ENCODE measurements at places on chromosomes 5 and 9.

- no peak for DNase-seq
These were observed 11.9 kb upstream of the LPCAT1 start for GRCh38 chr5:1535646-1536045.

- DNase-seq, result no peak
These were observed 42.7 kb downstream of the NKD2 start for GRCh38 chr5:1051366-1051720.

DNA sequence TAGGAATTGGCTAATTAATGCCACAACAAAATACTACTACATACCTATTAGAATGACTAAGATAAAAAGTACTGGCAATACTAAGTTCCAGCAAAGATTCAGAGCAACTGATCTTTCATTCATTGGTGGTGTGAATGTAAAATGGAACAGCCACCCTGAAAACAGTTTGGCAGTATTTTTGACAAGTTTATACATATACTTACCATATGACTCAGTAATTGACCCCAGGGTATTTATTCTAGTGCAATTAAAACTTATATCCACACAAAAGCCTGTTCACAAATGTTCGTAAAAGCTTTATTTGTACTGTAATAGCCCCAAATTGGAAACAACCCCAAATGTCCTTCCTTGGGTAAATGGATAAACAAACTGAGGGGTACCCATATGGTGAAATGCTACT lies 270.8 kb upstream of the ACTBL2 start:
- no peak for DNase-seq

GRCh38 chr5:90144625-90145327 lies 264.8 kb downstream of the CETN3 start:
- no peak for DNase-seq

DNA sequence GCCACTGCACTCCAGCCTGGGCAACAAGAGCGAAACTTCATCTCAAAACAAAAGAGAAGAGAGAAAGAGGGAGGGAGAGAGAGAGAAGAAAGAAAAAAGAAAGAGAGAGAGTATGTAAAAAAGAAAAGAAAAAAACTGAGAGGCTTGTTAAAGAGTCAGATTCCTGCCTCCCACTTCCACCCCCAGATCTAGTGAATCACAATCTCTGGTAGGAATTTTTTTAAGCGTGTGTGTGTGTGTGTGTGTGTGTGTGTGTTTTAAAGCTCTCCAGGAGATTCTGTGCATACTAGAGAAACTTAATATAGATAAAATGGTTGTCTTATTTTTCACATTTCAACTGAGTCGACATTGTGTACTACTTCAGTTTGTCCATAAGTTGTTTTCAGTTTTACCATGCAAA lies 32.0 kb downstream of the SAR1B start:
- DNase-seq, result no peak

GRCh38 chr9:127878001-127878651 lies 651 bp upstream of the AK1 start:
- no peak for DNase-seq

DNA sequence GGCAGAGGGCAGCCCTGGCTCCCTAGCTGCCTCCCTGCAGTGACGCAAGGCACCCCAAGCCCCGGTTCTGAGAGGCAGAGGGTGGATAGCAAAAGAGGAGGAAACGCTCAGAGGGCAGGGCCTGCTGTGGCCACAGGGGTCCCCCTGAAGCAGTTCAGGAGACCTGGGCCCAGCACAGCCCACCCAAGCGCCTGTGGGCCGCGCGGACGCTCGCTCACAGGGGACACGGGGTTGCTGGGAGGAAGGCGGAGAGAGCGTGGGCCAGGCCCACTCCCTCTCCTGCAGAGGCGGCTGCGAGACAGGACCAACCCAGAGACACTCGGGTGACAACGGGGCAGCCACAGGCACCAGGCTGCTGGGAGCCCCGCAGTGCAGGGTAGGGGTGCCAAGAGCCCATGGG lies 7.9 kb upstream of the TMEM210 start:
- no peak for DNase-seq

DNA sequence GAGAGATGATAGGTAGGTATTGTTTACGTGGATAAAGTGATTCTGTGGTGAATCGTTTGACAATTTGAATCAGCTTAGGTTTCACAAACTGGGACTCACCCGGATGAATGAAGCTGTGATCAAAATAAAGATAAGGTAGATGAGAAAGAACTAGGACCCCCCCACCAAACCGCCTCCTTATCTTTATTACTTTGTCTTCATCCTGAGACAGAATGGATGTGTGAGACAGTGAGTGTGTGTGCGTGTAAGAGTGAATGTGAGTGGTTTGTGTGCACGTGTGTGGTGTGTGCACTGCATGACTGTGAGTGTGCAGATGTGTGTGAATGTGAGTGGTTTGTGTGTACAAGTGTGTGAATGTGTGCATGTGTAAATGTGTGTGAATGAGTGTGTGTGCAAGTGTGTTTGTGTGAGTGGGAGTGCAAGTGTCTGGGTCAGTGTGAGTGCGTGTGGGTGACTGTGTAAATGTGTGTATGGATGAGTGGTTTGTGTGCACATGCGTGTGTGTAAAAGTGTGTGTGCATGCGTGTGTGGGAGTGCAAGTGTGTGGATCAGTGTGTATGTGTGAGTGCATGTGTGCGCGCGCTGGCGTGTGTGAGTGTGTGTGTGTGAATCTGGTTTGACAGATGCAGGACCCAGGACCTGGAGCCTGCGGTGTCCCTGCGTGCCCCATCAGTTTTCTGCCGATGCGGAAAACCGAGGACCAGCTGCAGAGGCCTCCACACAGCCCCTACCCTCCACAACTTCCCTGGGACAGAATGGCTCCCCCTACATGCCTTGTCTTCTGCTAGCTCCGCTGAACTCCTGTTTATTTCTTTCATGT lies 11.4 kb upstream of the ENG start:
- no peak for DNase-seq

- no peak for DNase-seq
These were observed 128.0 kb downstream of the FANCC start for GRCh38 chr9:95189251-95190098.

GRCh38 chr5:170632985-170633234 lies 129.1 kb downstream of the KCNIP1 start:
- peak; percentile 15 for DNase-seq

DNA sequence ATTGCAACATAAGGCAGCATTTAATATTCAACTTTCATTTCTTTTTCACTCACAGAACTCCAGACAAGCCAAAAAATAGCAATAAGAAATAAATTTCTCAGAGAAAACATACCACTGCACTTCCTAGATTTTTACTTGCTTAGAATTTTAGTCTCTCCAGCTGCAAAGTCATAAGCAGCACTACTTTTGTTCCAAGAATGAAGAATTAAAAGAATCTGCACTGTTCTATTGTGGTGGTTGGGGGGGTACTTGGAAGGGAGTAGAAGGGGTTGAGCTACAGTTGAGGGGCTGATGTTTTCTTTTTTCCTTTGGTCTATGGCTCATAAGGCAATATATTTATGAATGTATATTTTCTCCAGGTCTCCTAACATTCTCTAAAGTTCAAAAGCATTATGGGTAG lies 144.5 kb downstream of the KIAA0825 start:
- no peak for DNase-seq

DNA sequence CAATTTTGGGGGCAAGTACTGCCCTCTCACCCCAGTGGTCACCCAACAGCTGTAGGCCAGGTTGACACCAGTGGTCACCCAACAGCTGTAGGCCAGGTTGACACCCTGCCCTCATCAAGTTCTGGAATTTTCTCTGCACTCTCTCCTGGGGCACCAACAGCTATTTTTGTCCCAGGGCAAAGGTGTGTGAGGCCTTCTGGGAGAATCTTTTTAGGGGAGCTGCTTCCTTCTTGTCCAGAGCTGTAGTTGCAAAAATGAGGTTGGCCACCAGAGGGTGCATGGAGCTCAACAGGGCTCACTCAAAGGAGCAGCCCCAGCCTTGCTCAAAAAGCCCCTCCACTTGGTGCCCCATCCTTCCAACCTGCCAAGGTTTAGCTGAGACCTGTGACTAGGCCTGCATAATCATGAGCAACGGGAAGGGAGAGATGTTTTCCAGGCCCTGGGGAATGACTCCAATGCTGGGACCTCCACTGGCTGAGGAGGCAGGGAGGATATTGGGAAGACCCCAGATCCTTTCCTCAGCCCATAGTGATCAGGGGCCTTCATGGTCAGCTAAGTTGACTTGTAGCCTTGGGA lies 10.6 kb upstream of the P4HA2 start:
- peak; percentile 38 for DNase-seq

GRCh38 chr5:149172261-149172660 lies 31.0 kb downstream of the ABLIM3 start:
- DNase-seq, result no peak

DNA sequence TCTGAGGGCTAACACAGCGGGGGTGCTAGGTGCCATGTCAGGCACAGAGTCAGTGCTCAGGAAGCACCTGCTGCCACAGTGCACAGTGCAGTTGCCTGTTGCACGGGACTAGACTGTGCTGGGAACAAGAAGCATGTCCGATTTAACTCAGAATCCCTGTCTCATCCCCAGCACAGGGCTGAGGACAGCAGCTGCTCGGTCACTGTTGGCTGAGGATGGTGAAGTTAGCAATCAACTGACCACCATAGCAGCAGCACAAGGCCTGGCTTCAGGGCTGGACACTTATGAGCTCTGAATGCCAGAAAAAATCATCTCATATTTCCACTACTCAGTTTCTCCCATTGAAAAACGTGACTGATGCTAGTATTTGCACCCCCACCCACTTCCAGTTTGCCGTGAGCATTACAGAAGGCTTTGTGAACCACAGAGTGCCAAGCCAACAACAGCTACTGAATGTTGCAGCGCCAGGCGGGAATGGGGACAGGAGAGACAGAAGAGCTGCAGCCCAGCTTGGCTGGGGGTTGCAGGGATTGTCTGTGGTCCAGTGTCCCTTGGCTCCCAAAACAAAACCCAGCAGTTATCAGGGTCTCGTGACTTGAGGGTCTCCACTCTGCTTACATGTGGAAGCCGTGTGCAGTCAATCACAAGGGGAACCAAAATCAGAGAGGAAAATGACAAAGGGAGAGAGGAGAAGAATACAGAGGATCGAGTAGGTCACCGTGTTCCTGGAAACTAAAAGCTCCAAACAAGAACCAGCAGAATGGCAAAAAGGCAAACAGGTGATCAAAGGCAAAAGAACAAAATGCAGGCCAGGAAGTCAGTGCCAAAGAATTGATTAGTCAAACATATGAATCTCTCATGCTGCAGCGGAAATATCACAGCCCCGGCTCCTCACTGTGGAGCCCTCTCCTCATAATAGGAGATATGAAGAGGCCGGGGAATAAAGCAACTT lies 155.6 kb downstream of the CRB2 start:
- DNase-seq, result no peak

- DNase-seq, result no peak
These were observed 85.4 kb upstream of the CPEB4 start for GRCh38 chr5:173802670-173803165.

- no peak for DNase-seq
These were observed 113.9 kb downstream of the WNK2 start for GRCh38 chr9:93297659-93298497.

- no peak for DNase-seq
These were observed 21.5 kb downstream of the PALM2AKAP2 start for GRCh38 chr9:109801484-109801883.

- DNase-seq, result no peak
These were observed 1.3 kb upstream of the IQGAP2 start for GRCh38 chr5:76401801-76402250.

- DNase-seq, result no peak
These were observed 30.9 kb upstream of the CPEB4 start for GRCh38 chr5:173857234-173857633.

DNA sequence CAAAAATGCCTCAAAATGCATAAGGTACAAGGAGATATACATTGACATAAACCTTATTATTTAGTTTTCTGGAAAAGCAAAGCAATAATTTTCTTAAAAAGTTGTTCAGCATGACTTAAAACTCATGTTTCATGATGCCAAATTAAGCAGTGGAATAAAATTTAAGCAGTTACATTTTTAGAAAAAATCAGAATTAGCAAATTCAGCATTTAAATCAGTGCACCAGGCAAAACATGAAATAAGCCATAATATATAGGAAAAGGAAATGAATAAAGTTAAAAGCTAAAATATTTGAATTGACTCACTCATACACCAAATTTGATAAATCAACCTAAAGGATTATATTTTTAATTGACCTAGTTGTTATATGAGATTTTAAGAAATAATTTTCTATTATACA lies 795.1 kb upstream of the CDH6 start:
- no peak for DNase-seq

GRCh38 chr5:180847026-180847425 lies 14.1 kb downstream of the ZFP62 start:
- no peak for DNase-seq

DNA sequence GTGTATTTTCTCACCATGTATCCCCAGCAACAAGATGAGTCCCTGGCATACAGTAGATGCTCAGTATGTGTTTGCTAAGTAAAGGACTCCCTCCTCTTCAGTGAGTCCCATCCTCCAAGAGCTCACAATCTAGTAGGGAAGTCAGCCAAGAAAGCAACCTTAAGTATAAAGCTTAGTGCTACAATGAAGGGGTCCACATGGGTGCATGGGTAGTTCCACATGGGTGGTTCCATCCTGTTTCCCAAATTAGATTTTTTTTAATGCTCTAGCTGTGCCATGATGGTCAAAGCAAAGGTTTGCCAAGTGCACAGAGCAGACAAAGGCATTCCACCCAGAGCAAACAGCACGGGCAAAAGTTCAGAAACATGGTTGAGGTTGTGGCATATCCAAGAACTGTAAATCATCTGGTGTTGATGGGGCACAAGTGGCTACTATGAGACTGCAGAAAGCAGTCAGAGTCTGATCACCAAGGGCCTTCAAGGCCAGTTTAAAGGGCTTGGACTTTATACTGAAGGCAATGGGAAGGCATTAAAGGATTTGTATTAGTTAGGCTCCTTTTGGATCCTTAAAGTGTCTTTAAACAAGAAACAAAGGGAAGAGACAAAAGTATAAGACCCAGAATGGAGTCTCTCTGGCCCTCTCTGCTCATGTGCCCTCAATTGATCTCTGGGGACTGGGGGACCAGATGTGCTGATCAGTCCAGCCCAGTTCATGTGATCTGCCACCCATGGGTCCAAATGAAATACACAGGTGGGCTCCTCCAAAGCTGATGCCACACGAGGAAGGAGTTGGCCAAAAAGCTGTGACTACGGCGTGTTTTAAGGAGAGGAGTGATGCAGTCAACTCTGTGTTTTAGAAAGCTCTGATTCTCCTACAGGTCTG lies 9.0 kb upstream of the CPLX2 start:
- DNase-seq, result no peak

Data from stimulated activated CD8-positive, alpha-beta memory T cell treated with anti-CD3 and anti-CD28 coated beads, Interleukin-15, amount 100 ng/mL, for 4 hours (primary cell).